ENCODE measurements at places on chromosomes 12 and 14.

- no peak for DNase-seq
These were observed 51.4 kb upstream of the SLC6A15 start for GRCh38 chr12:84964048-84964447.

- no peak for DNase-seq
These were observed 4.5 kb upstream of the GLIPR1 start for GRCh38 chr12:75476071-75476470.

DNA sequence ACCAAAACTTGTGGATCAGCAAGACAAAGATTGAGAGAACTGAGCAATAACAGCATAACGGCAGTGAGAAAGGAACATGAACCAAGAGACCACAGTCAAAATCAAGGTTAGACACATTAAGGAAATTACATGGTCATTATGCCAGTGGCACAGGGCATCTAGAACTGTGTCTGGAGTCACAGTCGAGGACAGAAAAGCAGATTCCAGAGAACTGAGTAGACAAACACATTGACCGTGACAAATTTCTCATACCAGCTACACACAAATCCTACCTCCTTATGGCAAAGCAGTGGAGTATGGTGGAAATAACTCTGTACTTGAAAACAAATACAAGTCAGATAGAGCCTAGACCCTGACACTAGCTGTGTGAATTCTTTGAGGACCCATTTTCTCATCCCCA lies 367.3 kb downstream of the DUSP6 start:
- no peak for DNase-seq

DNA sequence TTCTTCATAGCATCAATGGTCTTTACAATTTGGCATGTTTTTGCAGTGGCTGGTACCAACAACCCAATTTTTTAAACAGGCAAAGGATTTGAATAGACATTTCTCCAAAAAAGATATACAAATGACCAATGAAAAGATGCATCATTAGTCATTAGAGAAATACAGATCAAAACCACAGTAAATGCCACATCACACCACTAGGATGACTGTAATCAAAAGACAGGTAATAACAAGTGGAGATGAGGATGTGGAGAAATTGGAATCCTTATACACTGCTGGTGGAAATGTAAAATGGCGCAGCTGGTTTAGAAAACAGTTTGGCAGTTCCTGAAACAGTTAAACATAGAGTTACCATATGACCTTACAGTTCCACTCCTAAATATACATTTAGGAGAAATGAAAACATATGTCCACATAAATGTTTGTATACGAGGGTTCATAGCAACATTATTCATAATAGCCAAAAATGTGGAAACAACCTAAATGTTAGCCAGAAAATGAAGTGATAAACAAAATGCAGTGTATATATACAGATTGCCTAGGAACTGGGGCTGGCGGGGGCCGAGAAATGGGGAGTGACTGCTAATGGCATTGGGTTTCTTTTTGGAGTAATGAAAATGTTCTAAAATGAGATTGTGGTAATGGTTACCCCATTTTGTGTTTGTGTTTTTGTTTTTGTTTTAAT lies 55.2 kb downstream of the TGFB3 start:
- DNase-seq: no peak

DNA sequence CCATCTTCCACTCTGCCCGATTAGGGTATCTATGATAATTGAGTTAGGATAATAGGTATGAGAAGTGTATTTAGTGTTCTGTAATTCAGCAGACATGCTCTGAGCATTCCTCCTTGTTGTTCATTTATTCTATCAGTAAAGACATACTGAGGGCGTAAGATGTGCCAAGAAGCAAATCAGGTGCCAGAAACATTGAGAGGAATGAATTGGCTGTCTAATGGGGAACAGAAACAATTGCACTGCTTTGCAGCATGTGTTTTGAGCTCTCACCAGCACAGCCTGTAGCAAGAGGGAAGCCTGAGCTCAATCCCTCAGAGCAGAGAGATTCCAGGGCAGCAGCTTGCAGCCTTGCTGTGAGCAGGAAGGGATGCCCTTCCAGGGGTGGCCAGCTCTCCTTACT lies 589.3 kb downstream of the BCL11B start:
- no peak for DNase-seq

DNA sequence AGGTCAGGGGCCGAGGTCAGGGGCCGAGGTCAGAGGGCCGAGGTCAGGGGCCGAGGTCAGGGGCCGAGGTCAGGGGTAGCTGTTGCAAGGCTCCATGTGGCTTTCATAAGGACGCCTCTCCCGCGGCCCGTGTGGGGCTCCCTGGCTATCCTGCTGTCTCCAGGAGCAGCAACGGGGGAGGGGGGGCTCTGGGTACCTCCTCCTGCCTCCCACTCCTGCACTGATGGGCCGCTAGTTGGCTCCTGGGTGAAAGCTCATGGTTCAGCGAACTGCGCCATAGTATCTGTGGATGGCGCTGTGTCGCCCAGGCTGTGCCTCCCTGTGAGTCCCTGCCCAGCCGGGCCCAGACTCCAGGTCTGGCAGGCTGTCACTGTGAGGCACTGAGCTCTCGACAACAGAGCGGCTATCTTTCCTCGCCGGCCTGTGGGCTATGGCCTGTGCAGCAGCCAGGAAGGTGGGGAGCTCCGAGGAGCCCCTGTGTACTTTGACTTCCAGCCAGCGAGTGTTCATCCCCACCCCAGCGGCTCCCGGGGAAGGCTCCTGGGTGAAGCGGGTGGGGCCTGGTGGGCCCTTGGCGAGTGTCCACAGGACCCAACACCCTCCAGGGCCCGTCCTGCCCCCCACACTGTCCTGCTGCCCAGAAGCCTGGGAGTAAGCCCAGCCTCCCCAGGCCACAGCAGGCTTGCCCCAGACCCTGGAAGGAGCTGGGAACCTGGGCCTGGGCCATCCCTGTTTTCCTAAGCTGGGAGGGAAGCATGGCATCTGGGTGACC lies 8.1 kb downstream of the RFLNA start:
- DNase-seq: no peak

GRCh38 chr12:25819691-25820090 lies 138.8 kb upstream of the RASSF8 start:
- no peak for DNase-seq

- DNase-seq: no peak
These were observed 186.9 kb upstream of the FLRT2 start for GRCh38 chr14:85342858-85343607.

DNA sequence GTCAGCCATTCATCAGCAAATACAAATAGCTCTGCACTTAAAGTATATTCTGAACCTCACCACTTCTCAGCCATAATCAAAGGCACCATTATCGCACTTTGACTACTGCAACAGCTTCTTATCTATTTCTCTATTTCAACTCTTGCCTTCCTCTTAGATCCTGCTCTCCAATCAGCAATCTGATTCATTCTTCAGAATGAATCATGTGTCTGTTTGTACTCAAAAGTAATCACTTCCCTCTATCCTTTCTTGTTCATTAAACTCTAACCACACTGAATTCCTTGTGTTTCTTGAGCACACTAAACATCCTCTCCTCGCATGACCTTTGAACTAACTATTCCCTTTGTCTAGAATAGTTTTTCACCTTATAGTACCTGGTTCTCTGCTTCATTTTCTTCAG lies 12.8 kb upstream of the OR4E1 start:
- DNase-seq: no peak

- no peak for DNase-seq
These were observed 43.9 kb downstream of the IL31 start for GRCh38 chr12:122130150-122130549.

DNA sequence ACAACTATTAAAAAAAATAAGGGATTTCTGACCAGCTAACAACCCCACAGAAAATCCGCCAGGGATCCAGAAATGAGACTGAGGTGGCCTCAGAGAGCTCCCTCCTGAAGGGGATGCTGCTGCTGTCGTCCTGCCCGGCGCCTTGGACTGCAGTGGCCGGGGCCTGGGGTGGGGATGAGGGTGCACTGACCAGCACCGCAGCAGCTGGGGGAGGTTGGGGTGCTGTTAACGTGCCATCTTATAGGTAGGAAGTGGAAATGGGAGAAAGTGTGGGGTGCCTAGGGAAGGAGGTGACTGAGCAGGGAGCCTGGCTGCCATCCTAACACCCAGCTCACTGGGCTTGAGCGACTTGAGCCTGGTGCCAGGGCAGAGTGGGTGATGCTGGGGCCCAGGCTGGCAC lies 32.0 kb downstream of the DDX11 start:
- DNase-seq: no peak

GRCh38 chr12:11040162-11040561 lies 9.0 kb upstream of the TAS2R31 start:
- DNase-seq: no peak

- DNase-seq: no peak
These were observed 57.5 kb downstream of the AP5M1 start for GRCh38 chr14:57326253-57326652.

DNA sequence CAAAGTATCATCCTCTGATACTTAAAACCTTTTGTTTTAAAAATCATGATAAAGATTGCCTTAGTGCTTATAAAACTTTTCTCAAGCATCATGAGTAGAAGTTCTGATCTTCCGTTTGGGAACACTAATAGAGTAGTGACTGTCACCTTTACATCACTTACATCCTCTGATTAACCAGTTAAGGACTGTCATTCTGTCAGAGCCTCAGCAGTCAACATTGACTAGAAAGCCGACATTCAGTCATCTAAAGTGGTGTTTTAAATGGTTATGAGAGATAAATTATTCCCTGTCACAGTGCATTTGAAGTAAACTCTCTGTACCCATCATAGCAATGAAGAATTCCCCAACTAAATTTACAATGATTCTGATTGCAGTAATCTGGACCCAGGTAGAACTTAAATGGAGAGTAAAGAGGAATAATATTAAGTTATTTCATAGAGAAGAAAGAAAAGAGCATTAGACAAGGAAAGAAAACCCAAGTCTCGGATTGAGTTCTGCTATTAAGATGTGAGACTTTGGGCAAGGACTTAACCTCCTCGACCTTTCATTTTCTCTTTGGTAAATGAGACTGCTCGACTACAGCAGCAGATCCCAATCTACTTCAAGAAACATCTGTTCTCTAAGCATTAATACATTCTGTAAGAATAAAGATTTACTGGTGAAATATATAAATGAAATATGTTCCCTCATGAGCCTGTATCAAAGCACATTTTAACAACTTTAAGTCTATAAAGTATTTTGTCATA lies 563.9 kb upstream of the LMO3 start:
- no peak for DNase-seq

GRCh38 chr12:49952391-49953055 lies 2.0 kb downstream of the AQP2 start:
- no peak for DNase-seq

- DNase-seq: no peak
These were observed 62.0 kb upstream of the LRTM2 start for GRCh38 chr12:1758376-1758775.

GRCh38 chr12:63068857-63069442 lies 82.1 kb downstream of the AVPR1A start:
- DNase-seq: no peak

DNA sequence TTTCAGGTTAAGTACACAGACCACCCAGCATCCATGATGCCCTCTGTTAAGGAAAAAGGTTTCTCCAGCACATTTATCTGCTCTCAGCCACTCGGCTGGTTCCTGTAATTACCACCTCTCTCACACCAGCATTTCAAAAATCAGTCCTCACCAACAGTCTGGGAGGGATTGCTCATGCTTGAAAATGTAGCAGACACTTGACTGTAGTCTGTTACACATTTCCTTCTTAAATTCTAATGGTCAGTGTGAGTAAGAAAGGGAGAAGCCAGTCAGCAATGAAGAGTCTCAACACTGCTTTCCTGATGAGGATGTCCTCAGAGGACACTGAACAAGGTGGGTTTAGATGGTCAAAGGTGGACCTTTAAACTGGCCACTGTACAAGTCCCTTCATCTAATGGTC lies 6.0 kb downstream of the ZBTB39 start:
- no peak for DNase-seq

DNA sequence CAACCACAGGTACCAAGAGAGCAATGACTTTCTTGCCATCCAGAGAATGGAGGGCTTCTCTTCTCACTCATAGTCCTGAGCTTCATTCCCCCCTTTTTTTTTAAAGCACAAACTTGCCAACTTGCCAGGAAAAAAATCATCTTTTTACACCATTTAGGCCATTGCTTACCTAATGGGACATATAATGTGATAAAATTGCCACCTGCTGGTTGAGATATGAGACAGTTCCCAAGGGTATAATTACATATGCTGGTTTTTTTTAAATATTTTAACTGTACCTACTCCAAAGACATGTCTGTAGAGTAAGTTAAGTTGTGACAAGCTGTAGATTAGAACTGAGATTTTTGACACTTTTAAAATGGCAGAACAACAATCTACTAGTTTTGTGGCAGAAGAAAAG lies 519.1 kb upstream of the SEL1L start:
- DNase-seq: no peak

DNA sequence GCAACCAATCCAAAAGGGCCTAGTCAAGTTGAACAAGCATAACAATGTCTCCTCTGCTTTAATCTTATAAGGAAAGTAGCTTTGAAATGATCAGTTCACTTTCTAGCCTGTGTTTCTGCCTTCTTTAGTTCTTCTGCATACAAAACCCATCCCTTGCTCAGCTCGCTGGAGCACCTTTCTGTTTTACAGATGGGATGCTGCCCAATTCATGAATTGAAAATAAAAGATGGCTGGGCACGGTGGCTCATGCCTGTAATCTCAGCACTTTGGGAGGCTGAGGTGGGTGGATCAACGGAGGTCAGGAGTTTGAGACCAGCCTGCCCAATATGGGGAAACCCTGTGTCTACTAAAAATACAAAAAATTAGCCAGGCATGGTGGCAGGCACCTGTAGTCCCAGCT lies 4.5 kb upstream of the RFC5 start:
- no peak for DNase-seq

- DNase-seq: no peak
These were observed 39.6 kb downstream of the IQSEC3 start for GRCh38 chr12:106118-106591.

DNA sequence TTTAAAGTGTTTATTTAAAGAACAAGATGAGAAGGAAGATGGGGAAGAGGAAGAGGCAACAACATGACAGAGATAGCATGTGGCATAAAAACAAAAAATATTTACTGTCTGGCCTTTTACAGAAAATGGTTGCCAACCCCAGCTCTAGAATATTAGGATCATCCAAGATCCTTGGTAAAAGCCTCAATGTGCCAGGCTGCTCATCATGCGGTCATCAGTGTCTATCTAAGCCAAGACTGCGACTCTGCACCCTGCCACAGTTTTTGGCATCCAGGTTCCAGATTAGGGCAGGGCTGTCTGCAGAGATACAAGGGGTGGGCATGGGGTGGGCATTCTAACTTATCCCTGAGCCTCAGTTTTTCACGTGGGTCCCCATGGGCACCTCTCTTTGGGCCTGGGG lies 46.9 kb upstream of the CNTN1 start:
- DNase-seq: no peak

GRCh38 chr12:104304261-104305009 lies 896 bp downstream of the EID3 start:
- no peak for DNase-seq

DNA sequence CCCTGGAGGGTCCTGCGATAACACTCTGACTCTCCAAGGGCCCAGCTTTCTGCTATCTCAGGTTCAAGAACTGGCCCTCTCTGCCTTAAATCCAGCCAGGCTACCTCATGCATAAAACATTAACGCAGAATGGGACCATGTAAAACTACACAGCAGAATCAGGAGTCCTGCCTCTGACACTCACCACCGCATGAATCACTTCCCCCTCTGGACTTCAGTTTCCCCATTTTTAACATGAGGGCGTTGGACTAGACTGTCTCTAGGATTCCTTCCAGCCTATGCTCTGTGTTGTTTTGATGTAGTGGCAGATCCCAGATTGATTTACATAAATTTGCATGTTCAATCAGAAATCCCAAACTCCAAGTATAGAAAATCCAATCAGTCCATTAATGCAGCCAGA lies 3.3 kb downstream of the NCKAP5L start:
- no peak for DNase-seq

Data from stimulated activated CD4-positive, alpha-beta T cell treated with anti-CD3 and anti-CD28 coated beads, TNF-alpha, amount 100 ng/mL, for 24 hours (primary cell).